ENCODE measurements at places on chromosomes 11 and 22.

GRCh38 chr11:65435981-65436411, 13.4 kb downstream of the NEAT1 start:
- DNase-seq = no peak

DNA sequence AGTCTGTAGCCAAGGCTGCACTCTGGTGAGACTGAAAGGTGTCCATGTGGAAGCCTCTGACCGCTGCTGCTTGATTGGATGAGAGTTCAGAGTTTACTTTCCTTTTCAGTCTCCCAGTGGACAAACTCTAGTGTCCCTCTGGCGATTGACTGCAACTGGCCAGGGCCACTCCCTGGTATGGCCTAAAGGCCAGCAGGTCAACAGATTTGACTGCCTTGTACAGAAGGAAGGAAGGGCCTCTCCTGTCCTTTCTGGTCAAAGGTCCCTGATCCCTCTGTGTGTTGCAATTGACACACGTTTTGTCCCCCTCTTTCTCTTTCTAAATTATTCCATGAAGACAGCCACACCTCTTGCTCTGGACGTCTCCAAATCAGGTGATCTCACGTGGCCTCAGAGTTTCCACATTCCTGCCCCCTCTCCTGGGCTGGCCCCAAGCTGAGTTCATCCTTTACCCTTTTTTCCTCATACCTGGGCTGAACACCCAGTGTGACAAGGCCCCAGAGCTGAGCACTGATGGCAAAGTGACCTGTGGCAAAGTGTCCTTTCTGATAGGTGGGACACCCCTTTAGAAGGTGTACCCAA, 18.7 kb upstream of the FBLN1 start:
- no peak for DNase-seq

DNA sequence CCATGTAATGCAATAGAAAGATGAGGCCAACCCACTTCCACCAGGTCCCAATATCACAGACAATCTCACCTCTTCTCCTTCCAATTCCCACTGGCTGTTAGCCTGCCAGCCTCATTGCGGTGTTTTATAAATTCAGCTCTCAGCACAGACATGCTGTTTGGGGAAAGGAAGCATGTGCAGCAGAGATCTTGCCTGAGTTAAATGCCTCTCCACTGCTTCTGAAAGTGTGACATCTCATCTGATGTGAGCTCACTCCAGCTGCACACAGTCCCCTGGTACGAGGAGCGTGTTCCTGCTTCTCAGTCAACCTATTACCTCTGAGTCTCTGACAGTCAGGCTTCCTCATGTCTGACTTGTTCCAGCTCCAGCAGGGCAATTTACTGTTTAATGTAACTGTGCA, 122.7 kb upstream of the GUCY1A2 start:
- DNase-seq = peak; percentile 44

DNA sequence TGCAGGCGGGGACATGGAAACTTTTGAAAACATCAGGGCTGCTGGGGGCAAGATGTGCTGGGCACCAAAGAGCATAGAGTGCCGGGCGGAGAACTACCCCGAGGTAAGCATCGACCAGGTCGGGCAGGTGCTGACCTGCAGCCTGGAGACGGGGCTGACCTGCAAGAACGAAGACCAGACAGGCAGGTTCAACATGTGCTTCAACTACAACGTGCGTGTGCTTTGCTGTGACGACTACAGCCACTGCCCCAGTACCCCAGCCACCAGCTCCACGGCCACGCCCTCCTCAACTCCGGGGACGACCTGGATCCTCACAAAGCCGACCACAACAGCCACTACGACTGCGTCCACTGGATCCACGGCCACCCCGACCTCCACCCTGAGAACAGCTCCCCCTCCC, 19.4 kb downstream of the MUC5B start:
- no peak for DNase-seq

GRCh38 chr22:35380013-35380412, 883 bp upstream of the HMOX1 start:
- no peak for DNase-seq

DNA sequence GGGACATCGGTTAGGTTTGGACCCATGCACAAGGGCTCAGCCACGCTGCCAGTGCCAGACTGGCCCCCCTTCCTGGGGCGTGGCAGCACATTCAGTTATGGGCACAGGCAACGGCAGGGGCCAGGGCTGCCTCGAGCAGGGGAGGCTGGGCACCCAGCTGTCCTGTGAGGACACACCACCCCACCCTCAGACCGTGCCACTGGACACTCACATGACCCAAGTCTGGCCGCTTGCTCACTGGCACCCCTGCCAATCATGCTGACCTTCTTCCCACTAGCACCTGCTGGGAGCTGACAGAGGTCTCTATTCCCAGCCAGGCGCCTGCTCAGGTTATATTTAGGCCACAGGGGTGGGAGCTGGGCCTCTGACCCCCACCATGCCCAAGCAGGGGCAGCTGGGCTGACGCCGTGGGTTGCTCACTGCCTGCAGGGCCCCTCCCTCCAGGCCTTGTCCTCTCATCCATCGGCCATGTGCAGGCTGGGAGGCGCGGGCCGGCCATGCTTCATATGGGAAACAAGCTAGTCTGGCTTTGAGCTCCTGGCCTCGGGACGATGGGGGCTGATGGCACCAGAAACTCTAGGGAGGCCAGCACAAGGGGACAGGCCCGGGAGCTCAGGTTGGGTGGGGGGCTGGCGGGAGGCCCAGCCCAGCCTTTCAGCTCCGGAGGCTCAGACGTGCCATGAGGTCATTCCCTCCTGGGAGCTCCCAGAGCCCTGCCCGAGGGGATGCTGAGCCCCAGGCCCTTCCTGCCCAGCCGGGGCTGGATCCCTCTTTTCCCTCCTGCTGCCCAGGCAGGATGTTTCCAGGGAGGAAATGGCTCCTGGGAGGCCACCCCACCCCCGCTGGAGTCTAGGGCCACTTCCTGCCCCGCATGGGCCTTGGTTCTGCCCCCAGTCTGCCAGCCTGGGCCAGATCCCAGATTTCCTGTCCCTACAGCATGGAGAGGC, 15.2 kb upstream of the TBX1 start:
- no peak for DNase-seq

DNA sequence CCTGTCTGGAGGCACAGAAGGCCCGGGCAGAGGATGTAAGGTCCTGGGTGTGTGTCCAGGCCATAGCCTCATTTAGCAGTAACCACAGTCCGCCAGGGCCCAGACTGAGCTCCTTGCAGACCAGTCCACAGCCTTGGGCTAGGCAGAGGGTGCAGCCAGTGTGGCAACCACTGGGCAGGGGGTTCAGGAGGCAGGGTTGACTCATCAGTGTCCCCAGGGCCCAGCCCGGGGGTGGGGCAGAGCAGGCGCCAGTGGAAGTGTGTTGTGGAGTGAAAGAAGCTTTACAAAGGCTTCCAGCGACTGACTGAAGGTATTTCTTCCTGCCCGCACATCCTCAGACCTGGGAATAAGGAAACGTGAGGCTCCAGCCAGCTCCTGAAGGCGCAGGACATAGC, 27.7 kb upstream of the WNT11 start:
- no peak for DNase-seq

- DNase-seq = peak; percentile 71
Observed at GRCh38 chr11:114928260-114928870, 250.0 kb downstream of the NXPE2 start.

DNA sequence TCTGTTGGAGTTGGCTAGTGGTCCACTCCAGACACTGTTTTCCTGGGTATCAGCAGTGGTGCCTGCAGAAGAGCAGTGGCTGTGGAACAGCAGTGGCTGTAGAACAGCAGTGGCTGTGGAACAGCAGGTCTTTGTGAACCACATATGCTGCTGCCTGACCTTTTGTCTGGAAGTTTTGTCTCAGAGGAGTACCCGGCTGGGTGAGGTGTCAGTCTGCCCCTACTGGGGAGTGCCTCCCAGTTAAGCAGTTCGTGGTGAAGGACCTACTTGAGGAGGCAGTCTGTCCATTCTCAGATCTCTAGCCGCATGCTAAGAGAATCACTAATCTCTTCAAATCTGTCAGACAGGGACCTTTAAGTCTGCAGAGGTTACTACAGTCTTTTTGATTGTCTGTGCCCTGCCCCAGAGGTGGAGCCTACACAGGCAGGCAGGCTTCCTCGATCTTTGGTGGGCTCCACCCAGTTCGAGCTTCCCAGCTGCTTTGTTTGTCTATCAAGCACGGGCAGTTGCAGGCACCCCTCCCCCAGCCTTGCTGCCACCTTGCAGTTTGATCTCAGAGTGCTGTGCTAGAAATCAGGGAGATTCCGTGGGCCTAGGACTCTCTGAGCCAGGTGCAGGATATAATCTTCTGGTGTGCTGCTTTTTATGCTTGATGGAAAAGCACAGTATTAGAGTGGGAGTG, 89.1 kb upstream of the TRIM48 start:
- DNase-seq = no peak

GRCh38 chr22:46845296-46846149, 83.1 kb downstream of the TBC1D22A start:
- DNase-seq = no peak

- DNase-seq = no peak
Observed at GRCh38 chr11:1084561-1085439, 10.1 kb downstream of the MUC2 start.

DNA sequence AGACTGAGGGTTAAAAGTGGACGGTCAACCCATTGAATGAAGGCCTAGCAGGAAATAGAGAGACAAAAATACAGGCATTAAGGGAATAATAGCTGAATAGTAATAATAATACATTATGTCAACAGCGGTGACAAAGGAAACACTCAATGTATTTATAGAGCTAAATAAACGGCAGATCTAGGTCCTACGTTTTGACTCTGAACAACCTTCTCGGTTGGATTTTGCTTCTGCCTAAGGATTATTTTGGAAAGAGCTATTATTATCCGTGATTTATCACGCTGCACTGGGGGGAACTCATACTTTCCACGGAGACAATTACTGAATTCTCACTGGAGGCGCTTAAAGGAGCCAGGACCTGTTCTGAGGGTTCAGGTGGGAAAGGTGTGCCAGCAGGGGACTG, 118.2 kb upstream of the KIRREL3 start:
- DNase-seq = no peak

- DNase-seq = no peak
Observed at GRCh38 chr22:29661336-29661735, 57.9 kb downstream of the NF2 start.

- DNase-seq = no peak
Observed at GRCh38 chr11:20047769-20048154, 112.5 kb downstream of the DBX1 start.

DNA sequence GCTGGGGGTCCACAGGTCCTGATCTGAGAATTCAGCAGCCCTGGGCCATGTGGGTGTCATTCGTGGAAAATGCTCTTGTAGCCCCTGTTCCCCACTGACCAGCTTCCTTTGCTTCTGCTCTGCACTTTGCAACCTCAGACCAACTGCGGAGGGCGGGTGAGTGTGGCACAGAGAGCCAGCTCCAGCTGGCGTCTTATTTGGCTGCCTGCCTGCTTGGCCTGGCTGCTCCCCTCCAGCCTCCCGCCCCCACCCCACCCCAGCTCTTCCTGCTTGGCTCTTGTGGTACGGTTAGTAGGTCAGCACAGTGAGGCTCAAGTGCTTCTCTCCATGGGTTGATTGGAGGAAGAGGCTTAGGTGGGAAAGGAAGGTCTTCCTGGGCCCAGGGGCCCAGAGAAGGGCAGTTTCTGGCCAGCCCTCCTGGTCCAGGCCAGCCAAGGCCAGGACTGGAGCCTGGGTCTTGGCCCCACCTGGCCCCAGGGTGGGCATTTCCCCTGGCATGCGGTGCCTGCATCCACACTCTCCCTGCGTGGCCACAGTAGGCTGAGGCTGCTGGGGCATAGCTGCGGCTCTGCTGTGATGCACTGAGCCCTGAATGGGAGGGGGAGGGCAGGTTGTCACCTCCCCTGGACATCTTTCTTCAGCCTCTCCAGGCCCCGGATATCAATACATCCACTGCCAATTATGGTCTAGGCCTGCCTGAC, 26.5 kb downstream of the MYO7A start:
- no peak for DNase-seq

DNA sequence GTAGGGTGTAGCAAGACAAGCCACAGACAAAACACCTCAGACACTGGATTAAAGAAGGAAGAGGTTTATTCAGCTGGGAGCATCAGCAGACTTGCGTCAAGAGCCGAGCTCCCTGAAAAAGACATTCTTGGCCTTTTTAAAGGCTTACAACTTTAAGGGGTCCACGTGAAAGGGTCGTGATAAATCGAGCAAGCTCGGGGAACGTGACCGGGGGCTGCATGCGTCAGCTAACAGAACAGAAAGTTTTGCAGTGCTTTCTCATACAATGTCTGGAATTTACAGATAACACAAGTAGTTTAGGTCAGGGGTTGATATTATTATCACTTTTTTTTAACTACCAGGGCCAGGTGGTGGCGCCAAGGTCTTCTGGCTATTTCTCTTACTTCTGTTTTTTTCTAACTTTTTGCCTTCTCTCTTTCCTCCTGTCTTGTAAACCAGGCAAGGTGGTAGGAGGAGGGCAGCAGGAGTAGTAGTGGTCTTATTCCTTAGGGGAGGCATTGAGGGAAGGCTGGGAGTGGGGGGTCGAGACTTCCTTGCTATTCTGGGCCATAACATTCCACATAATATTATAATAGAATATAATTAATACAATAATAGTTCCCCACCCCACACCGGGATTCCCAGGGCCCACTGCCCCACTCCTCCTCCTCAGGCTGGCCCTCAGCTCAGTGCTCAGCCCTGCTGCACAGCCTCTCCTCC, 587 bp upstream of the ALDH3B1 start:
- DNase-seq = no peak

GRCh38 chr11:48210052-48210451, 6.6 kb upstream of the OR4B1 start:
- DNase-seq = no peak

- no peak for DNase-seq
Observed at GRCh38 chr11:18393581-18394274, 635 bp upstream of the LDHA start.

- DNase-seq = no peak
Observed at GRCh38 chr22:46798041-46798365, 35.6 kb downstream of the TBC1D22A start.

DNA sequence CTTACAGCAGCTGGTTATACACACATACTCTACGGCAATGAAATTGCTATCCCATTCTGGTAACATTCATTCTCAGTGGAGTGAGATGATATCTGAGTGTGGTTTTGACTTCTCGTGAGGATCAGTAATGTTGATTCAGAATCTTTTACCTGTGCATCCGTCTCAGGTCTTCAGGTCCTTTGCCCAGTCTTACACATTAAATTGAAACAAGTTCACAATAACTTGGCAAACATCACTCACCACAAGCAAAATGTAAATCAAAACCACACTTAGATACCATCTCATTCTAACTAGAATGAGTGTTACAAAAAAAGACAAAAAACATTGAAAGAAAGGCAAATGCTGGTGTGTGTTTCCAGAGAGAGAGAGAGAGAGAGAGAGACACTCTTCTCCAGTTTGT, 14.0 kb downstream of the RGL4 start:
- DNase-seq = no peak
